ENCODE measurements at places on chromosomes 7 and 10.

GRCh38 chr7:130479716-130480400, 12.0 kb upstream of the MEST start:
- no peak for DNase-seq

DNA sequence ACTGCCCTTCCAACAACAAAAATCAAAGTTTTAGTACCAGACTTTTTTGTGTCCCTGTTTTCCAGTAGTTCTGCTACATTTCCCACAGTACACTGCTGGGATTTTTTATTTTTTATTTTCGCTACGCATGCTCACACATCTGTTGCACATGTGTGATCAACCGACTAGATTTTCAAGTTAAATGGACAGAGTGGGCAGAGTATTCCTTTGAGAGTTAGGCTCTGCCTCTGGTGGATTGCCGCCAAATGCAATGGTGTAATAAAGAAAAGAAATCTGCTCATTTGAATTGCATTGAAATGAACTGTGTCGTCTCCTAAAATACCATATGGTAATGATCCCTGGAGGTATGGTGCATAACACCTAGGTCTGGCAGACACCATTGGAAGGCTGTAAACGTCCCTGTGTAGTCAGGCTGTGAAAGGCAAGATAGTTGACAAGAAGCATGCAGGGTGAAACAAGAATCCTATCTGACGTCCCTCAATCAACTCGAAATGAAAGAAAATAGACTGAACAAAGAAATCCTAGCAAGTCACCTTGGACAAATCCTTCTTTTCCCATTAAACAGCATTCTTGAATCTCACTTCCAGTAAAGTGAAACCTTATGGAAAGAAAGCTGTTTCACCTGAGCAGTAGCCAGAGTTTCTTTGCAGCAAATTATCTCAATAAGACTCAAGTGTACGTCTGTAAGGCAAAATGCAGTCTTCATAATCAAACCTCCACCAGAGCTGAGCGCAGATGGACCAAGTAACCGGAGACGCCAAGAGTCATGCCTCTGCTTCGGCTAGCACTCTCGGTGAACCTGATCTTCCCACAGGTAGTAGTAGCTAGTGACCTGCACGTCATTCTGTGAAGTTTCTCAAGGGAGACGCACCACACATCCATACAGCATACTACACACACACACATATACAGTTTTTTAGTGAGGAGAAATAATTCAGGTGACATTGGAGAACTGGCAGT, 357.3 kb downstream of the CRPPA start:
- DNase-seq: peak; percentile 22

- DNase-seq: no peak
Observed at GRCh38 chr7:75967487-75967997, 26.9 kb downstream of the TMEM120A start.

- DNase-seq: no peak
Observed at GRCh38 chr7:143900230-143900766, 1.7 kb downstream of the TCAF1 start.

- no peak for DNase-seq
Observed at GRCh38 chr10:97664282-97664850, 22.7 kb downstream of the AVPI1 start.

- peak; percentile 47 for DNase-seq
Observed at GRCh38 chr10:61464461-61465170, 11.4 kb upstream of the TMEM26 start.

DNA sequence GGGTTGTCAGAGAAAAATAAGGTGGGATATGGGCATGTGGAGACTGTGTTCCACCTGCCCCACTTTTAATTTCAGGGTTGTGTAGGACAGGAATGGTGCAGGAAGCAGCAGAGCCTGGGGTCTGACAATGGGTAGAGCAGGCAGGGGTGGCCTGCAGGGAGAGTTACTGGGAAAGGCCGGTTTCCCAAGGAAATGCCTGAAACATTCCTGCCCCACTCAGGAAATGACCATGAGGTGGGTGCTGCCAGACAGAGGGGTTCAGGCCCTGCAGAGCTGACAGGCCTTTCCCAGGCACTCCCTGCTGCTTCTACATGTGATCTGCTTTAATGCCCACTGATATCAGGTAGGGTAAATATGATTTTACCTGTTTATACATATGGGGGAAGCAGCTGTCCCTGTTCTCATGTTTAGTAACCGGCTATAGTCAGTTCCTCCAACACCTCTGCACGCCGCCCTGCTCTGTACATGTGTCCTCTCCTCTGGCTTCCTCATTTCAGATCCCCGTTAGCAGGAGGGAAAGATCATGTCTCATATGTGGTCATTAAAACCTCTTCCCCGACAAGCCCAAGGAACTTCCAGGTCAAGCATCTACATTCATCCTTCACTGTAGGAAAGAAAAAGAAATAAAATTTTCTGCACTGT, 118.6 kb upstream of the PRSS58 start:
- no peak for DNase-seq

GRCh38 chr7:100682991-100683658, 9.6 kb downstream of the GNB2 start:
- DNase-seq: no peak

DNA sequence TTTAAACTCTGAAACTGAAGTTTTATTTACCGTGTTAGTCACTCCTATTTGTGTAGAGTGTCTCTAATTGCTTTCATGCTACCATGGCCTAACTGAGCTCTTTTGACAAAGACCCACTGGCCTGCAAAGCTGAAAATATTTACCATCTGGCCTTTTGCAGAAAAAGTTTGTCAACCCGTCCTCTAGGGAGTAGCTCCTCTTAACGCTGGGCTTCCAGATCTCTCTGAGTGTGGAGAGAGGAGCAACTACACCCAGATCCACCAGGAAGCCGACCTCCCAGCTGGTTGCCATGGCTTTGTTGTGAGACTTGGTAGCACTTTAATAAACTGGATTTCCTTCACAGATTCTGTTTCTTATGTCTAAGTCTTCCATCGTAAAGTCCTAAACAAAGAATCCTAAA, 4.2 kb upstream of the C10orf71 start:
- no peak for DNase-seq

DNA sequence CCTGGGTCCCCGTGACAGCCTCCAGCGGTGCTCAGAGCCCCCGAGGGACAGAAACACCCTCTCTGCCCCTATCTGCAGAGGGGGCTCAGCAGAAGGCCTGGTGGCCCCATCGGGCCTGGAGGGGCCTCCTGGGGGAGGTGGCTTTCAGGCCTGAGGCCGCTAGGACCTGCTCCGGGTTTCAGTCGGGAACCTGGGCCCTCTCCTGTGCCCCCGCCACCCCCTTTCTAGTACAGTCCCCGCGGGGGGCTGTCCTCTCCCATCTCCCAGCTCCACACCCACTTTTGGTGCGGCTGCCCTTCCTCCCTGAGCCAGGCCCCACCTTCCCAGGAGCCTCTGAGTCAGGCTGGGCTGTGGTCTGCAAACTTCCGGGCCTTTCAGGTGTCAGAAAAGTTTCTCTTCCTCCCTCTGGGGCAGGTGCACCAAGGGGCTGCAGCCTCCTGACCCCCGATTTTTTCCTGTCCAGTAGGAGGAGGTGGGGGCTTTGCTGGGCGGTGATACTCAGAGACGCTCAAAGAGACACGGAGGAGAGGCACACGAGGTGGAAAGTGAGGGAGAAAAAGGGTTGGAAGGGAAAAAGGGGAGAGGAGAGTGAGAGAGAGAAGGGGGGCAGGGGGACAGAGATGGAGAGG, 692 bp downstream of the CARD11 start:
- DNase-seq: no peak

GRCh38 chr7:158614700-158615099, 27.1 kb upstream of the PTPRN2 start:
- peak; percentile 11 for DNase-seq

DNA sequence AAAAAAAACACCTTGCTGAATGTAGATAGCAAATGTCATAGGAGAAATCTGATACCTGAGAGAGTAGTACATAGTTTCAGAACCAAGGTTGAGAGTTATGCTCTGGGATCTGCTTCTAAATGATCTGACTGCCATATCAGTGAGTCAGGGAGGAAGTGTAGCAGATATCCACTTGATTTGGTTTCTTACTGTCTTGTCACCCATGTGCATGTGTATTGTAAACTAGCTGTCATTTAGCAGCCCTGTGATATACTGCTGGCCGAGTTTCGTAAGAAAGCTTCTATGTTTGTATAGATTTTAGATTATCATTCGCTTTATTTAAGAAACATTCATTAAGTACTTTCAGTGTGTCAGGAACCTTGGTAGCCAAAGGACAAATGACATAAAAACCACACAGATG, 42.0 kb downstream of the SP4 start:
- DNase-seq: no peak

GRCh38 chr10:29857843-29858701, 201.3 kb downstream of the JCAD start:
- DNase-seq: peak; percentile 53

DNA sequence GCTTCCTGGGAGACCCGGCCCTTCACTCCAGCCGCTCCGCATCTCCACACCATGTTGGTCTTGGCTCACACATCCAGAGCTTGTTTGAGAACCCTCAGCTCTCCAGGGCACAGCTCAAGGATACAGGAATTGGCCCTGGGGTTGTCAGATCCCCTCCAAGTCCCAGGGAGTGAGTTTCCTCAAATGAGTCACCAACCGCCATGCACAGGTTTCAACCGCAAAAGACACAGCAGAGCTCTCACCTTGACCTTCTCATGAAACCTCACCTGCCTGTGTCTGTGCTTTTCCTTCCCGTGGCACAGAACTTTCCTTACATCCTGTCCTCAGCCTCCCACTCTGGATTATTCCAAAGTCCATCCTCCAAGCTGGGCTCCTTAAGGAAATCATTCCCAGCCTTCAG, 20.6 kb downstream of the AZGP1 start:
- DNase-seq: no peak

- DNase-seq: no peak
Observed at GRCh38 chr10:112497347-112497950, 50.4 kb downstream of the VTI1A start.

GRCh38 chr7:46175221-46175620, 254.1 kb upstream of the IGFBP3 start:
- DNase-seq: no peak

GRCh38 chr7:31017032-31017675, 35.0 kb upstream of the ADCYAP1R1 start:
- DNase-seq: no peak

DNA sequence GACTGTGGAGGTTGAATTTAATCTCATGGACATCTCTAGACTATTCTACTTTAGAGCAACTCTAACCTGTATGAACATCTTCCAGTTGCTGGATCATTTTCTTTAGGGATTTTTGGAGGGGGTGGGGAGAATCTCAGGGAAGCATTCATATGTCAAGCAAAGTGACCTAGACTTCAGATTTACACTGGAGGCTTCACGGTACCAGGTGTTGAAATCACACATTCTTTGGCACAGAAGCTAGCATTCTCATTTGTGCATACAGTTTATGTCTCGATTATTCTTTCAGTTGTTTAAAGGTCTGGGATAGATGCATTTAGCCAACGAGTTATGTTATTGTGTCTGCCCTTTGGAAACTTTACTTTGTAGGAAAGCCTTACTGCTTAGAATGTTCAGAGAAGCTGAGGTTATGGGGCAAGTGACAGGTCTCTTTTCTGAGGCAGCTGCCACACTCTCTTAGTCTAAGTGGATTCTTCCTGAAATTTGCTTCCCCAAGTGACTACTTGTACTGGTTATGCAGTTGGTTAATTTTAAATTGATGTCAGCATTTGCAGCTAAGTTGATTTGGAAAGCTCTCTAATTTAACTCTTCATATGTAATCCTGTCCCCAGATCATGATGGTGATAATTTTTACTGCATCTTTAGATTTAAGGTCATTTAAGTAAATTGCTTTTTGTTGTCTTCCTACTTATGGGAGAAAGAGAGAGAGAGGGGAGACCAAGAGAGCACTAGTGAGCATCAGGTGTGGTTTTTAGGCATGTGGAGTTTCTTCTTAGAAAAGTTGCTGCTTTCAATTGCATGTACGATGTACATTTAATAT, 153.8 kb downstream of the PRKG1 start:
- DNase-seq: no peak

DNA sequence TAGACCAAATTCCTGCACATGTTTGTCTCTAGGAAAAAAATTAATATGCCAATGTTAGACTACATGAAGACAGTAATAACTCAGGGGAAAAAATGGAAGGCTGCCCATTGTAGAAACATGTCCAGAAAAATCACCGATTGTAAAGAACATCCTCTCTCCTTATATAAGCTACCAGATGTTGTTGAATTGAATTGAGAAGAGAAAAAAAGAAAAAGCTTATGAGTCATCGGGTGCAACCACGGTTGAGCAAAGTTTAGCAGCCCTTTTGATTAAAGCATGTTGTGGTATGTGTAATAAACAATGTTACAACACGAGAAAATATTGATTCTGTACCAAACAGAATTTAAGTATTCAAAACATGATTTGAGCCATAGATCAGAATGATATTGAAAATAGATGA, 102.3 kb upstream of the ARHGAP21 start:
- peak; percentile 58 for DNase-seq

GRCh38 chr7:11540271-11540761, 291.7 kb downstream of the THSD7A start:
- DNase-seq: no peak

- no peak for DNase-seq
Observed at GRCh38 chr7:45631569-45631968, 57.4 kb downstream of the ADCY1 start.

DNA sequence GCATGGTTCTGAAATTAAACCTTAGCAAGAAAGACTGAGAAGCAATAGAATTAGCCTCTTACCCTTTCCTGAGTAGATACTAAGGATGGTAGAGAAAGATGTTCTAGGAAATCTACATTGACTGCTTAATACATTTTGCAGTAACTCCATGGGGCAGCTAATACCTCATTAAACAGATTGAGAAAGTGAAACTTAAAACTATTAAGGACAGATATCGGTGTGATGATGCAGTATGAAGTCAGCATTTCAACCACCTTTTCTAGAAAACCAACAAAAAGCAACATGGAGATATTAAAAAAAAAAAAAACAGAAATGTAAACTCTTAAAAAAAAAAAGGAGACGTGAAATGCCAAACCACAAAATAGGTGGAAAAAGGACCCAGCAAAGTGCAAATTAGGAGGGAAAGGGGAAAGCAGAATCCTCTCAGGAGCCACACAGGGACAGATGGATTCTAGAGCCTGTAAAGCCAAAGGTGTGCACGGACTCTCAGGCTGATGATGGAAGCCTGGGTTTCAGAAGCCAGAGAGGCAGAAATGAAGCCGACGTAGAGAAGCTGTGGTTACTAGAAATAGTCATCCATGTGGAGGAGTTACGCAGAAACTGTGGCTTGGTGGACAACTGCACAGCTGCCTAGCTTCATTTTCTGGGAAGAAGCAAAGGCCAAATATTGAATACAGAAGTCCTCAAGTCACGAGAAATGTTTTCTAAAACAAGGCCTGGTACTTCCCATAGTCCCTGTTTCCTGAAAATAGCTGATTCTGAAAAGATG, 38.1 kb upstream of the GPR141 start:
- no peak for DNase-seq

DNA sequence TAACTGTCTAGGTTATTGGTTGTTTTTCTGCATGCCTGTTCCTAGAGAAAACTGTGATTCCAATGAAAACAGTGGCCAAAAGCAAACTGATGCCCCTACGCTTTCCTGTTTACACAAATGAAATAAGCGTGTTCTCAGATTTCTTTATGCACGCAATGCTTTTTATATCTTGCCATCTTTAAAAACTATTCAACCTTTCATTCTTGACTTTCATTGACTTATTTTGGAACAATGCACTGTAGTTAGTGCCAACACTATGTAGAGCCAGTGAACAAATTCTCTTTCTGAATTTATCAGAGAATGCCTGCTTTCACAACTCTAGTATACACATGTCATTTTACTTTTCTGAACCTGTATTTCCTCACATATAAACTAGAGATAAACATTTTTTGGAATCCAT, 86.6 kb downstream of the CABCOCO1 start:
- no peak for DNase-seq

Data from AG09319 (cell line).